Activated effector memory CD4-positive, alpha-beta T cell treated with Interleukin-2 at 50 U/mL for 16 hours (primary cell): ENCODE measurements at places on chromosomes 1 and 21.

DNA sequence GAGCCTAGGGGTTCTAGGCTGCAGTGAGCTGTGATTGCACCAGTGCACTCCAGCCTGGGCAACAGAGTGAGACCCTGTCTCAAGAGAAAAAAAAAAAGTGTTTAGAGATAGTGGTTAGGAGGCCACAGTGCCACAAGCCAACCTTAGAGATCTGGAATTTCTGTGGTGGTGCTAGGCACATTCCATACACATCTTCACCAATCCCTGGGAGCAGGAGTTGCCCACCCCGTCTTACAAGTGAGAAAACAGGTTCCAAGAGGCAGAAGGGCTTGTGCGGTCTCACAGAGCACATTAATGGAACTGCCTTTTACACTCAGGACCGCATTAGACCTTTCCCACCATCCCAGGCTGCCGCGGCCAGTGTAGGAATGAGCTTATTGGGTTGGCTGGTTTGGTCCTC, 93.2 kb downstream of the EPHB2 start:
- no peak for DNase-seq

GRCh38 chr1:30752651-30752908, 5.0 kb downstream of the LAPTM5 start:
- no peak for DNase-seq

- DNase-seq: no peak
Observed at GRCh38 chr1:113912594-113913311, 7.6 kb downstream of the DCLRE1B start.

GRCh38 chr1:200771625-200772555, 33.2 kb downstream of the CAMSAP2 start:
- no peak for DNase-seq

DNA sequence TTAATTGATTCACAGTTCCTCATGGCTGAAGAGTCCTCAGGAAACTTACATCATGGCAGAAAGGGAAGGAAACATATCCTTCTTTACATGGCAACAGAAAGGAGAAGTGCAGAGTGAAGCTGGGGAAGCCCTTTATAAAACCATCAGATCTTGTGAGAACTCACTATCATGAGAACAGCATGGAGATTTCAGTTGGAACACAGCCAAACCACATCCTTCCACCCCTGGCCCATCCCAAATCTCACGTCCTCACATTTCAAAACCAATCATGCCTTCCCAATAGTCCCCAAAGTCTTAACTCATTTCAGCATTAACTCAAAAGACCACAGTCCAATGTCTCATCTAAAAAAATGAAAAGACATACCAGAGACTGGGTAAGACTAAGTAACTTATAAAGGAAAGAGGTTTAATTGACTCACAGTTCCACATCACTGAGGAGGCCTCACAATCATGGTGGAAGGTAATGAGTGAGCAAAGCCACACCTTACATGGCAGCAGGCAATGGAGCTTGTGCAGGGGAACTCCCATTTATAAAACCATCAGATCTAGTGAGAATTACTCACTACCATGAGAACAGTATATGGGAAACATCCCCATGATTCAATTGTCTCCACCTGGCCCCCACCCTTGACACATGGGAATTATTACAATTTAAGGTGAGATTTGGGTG, 105.2 kb downstream of the MRPL39 start:
- DNase-seq: no peak

DNA sequence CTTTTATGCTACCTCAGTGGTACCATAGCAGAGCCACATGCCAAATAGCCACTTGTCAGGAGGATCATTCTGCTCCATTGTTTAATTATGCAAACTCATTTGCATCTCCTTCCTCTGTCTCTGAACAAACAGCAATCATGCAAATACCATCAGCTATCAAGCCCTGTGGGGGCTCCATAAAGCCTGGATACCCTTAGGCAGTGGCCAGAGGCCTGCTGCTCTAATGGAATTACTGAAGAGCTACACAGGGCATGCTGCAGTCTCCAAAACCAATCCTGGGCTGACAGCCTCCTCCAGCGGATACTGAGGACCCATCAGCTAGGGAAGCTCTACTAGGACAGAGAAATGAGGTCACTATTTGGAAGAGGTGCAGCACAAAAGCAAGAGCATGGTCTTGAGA, 376.3 kb downstream of the KCNH1 start:
- DNase-seq: no peak

- DNase-seq: no peak
Observed at GRCh38 chr1:208793861-208794345, 549.7 kb upstream of the PLXNA2 start.

DNA sequence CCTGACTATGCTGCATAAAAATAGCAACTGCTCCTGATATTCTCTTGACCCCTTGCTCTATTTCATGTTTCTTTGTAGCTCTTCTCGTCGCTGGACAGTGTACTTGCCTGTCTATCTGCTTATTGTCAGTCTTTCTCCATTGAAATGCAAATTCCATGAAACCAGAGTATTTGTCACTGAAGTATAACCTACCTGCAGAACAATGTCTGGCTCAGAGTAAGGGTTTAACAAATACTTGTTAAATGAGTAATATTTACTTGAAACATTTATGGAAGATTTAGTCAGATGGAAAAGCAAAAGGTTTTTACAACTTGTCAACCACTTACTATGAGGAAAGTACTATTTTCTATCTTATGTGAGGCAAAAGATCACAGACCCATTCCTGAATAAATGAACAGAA, 19.9 kb upstream of the ERICH3 start:
- DNase-seq: no peak

DNA sequence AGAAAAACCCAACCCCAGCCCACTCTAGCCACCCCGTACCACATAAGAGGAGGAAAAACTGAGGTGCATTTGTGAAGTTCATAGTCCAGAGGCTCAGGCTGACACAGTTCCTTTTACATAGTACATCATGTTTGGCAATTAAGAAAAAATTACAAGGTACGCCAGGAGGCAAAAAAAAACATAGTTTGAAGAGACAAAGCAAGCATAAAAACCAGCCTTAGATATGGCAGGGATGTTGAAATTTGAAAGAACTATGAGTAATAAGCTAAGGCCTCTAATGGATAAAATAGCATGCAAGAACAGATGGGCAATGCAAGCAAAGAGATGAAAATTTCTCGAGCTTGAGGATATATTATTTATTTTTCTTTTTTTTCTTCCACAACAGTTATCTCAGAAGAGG, 31.9 kb downstream of the MIXL1 start:
- DNase-seq: no peak

DNA sequence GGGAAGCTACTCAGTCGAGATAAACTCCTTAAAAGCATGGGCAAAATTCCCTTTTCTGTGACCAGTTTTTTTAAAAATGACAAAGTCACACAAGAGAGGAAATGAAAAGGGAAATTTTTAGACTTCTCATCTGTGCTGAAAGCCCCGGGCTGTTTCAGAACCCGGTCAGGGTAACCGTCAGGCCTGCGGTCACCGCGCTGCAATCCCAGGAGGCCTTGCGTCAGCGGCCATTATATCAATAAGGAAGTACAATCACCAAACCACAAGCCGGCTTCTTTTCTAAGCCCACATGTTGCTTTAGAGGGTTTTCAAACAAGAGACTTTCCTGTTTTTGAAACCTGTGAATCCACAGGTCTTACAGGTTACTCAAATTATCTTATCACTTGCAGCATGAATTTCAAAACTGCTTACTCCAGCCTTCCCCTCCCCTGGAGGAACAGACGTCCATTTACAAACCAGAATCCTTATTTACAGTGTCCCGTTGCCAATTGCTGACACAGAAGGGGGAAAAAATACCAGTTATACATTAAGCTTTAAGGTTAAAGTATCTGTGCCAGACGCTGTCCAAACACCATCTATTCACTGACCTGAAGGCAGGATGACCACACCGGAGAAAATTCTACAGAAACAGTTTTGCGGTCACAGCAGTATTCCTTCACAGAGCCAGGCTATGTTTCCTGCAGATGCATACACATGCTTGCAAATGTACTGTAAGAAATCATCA, 165.3 kb downstream of the TOMM20 start:
- DNase-seq: peak; percentile 74

GRCh38 chr1:9652379-9653209, 1.1 kb downstream of the PIK3CD start:
- DNase-seq: peak; percentile 71

- DNase-seq: no peak
Observed at GRCh38 chr1:164843743-164844500, 284.9 kb downstream of the PBX1 start.

- DNase-seq: no peak
Observed at GRCh38 chr1:30761381-30762151, 4.0 kb upstream of the LAPTM5 start.

- DNase-seq: no peak
Observed at GRCh38 chr1:31529999-31530684, 46.2 kb upstream of the TINAGL1 start.

GRCh38 chr21:45538381-45539045, 3.7 kb downstream of the SLC19A1 start:
- DNase-seq: no peak

GRCh38 chr1:63326106-63326472, 3.7 kb downstream of the FOXD3 start:
- DNase-seq: no peak

DNA sequence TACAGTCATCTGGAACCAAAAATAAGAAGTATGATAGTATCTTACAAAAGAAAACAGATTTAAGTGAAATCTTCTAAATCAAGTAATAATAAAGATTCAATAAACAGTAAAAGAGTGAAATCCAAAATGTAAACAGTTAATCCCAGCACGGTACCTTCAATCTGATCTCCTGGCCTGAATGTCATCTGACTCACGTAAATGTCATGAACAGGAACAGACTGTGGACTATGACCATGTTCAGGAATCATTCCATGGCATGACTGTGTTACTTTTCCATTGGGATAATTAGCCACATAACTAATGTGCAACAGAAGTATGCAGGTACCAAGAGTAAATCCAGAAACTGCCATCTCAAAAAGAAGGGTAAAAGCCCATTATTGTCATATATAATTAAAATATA, 18.0 kb downstream of the FRRS1 start:
- DNase-seq: no peak

DNA sequence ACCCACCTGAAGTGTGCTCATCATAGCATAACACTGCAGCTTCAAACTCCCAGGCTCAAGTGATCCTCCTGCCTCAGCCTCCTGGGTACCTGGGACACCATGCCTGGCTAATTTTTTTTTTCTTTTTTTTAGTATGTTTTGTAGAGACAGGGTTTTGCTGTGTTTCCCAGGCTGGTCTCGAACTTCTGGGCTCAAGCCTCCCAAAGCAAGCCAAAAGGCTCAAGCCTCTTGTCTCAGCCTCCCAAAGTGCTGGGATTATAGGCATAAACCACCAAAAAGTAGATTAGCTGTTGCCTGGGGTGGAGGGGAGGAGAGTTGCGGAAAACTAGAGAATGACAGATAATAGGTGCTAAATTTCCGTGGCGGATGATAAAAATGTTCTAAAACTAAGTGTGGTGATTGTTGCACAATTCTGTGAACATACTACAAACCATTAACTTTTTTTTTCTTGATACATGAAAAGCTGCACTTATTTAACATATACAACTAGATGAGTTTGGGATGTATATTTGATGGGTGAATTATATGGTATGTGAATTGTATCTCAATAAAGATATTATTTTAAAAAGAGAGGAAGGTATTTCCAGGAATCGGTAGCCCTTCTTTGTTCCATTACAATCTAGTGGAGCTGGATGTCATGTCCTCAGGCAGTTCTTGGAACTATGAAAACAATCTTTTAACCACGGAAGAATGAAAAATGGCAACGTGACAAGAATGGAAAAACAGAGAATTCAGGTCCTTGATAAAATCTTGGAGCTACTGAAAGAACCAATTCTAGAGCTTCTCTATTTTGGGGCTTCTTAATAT, 27.3 kb upstream of the MED18 start:
- DNase-seq: no peak

DNA sequence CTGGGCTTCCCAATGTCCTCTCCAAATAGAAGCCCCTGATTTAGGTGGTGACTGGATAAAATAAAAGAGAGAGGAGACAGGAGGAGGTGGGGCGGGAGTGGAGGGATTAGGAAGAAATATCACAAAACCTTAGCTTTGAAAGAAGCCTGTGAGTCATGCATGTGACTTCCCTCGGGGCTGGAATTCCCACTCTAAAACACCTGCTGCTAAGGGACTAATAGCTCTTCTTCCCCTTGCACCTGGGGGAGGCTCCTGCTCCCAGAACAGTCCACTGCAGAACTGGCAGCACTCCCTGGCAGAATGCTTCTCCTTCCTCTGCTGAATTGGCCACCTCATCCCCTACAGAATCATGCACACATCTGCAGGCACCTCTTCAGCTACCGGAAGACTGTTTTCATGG, 207.2 kb downstream of the ATG4C start:
- DNase-seq: no peak

DNA sequence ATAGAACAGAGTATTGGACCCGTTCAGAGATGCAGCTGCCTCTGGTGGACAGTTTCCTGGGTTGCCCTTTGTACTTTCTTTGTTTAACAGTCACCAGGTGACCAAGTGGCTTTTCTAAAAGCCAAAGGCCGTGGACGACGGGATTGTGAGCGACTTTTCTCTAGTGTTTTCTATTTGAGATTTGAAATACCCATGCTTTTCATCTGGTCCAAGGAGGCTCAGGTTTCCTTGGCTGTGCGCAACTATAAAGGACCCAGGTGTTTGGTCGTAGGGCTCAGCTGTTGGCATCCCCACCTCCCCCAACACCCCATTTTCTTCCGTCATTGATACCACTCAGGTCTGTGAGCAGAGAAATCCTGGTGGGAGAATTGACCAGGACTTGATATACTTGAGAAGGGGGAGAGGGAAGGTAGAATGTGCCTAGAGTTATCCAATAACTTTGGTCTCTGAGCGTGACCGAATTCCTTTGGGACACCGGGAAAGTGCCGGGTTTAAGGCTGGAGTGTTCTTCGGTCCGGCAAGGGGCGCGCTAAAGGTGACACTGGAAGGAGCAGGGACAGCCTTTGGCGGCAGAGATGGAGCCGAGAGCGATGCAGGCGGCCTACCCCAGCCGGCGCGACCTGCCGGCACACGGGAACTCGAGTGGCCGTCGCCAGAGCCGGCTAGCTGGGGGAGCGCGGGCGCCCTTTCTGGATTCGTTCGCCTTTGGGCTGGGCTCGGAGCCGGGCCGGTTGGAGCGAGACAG, 83.4 kb upstream of the BMP8A start:
- no peak for DNase-seq

- no peak for DNase-seq
Observed at GRCh38 chr1:241462391-241462790, 57.2 kb downstream of the FH start.

DNA sequence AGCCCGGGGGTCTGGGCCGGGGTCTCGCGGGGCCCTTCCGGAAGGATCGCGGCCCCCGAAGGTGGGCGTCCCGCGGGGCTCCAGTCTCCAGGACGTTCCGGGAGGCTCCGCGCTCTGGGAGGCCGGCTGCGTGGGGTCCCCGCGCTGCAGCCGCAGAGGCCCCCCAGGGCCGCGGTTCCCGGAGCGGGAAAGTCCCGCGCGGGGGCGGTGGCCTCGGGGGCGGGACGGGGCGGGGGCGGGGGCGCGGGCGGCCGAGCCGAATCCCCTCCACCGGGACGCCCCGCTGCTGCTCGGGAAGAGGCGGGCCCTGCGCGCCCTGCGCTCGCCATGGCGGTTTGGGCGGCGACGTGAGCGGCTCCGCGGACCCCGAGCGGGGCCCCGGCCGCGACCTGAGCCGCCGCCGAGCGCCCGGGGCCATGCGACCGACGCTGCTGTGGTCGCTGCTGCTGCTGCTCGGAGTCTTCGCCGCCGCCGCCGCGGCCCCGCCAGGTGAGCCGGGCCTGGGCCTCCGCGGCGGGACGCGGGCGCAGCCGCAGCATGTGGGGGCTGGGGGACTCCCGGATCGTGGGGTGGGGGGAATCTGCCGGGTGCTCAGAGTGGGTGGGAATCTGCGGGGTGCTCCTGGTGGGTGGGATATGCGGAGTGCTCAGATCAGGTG, at the start of gene IFNGR2:
TSS of gene IFNGR2 (plus strand) at position 286 of the 658 bp plus-strand sequence. CDS start at position 417, 131 bp downstream.
- no peak for DNase-seq
